ENCODE measurements at places on chromosomes 2 and 18.

DNA sequence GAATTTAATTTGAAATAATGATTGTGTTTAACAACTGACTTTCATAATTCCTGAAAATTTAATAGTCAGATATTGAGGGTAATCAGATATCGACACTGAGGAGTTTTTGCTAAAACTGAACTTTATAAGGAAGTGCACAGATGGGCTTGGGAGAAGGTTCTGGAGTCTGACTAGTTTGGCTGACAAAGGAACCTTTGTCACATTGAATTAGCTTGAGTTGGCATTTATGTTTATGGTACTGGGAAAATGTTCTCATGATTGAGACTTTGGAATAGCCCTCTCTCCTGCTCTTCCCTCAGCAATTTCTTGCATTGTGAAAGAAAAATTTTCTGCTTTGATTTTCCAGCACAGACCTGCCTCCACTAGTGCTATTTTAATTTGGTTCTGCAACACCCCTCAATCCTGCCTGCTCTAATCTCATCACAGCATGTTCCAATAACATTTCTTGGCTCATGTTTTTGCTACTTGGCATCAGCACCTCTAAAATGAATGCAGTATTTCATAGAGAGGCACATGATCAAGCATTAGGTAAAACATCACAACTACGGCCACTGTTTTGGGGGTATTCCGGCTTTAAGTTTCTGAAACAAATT, 133.9 kb upstream of the FSHR start:
- no peak for DNase-seq

DNA sequence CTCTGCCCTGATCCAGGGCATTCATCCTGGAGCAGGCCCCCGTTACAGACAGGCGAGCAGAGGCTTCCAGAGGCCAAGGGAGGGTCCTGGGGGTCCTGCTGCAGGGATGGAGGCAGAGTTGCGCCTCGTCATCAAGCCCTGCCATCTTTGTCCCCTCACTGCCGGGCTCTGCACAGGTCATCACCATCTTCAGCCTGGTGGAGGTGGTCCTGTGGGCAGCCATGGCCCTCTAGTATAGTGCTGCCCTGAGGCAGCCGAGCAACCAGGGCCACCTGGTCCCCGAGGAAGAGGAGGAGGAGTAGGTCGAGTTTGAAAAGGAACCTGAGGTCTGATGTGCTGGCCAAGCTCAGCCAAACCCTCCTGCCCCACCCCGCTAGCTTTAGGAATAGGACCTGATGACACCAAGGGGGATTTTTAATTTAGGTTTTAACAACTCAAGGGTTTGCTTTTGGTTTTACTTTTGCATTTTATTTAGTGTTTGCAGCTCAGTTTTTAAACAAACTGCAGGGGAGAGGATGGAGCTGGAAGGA, 8.8 kb upstream of the ALPI start:
- no peak for DNase-seq

GRCh38 chr18:61589724-61590065, 256.5 kb downstream of the CDH20 start:
- no peak for DNase-seq

DNA sequence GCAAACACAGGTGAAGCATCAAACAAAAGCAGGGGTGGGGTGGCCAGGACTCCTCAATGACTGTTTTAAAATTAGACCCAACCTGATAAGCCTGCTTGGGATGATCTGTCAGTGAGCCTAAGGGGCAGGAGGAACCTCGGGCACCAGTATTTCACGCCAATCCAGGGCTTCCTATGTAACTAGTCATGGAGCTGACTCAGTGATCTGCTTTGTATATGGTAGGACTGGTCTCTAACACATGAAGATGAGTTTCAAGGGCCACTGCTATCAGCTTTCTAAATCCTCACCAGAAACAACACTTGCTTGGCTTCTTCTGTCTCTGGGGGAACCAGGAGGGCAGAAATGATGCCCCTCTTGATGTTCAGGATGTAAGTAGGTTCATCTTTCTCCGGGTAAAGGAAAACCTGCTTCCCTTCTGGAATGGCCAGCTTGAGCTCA, 6.2 kb downstream of the APOB start:
- no peak for DNase-seq

GRCh38 chr2:158189526-158189925, 87.8 kb downstream of the UPP2 start:
- DNase-seq = no peak

GRCh38 chr2:177001334-177001733, 211.3 kb upstream of the HNRNPA3 start:
- DNase-seq = no peak

DNA sequence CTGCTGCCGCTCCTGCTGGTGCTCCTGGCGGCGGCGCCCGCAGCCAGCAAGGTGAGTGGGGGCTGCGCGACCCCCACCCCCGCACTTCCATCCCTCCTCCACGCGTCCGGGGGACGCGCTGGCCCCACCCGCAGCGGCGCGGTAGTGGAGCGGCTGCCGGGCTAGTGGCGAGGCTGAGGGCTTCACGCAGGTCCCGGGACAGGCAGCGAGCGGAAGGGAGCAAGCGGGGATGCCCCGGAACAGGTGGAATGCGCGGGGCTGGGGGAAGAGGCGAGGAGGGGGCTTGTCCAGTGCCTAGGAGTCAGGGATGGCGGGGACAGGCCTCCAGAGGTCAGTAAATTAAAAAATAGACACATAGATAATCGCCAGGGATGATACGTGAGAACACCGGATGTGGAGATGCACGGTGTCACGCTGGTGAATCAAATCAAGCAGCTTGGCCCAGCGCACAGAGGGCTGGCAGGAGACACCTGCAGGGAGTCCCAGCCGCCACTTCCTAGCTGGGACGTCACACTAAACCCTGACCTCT, 403 bp downstream of the COL4A3 start:
- no peak for DNase-seq

- no peak for DNase-seq
Measured at GRCh38 chr2:174974131-174974530, 31.1 kb downstream of the CHN1 start.

DNA sequence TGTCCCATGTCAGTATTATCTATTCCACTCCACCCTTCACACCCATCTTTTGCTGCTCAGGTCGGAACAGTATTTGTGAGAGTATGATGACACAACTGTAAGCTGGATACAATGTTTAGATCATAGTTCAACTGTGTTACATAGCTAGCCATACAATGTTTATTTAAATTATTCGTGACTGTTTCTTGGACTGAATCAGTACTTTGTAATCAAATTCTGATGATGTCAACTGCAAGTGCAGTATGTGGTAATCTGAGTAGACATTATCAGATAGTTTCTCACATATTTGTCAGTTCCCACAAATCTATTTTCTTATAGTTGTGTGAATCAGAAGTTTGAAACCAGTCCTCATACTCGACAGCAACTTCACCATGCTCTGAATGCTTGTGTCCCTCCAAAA, 177.6 kb downstream of the ZNF407 start:
- DNase-seq = no peak

GRCh38 chr2:238595750-238596570, 169.2 kb downstream of the ASB1 start:
- no peak for DNase-seq

- no peak for DNase-seq
Measured at GRCh38 chr2:126429103-126429502, 226.9 kb upstream of the GYPC start.
